Hematopoietic multipotent progenitor cell treated with erythropoietin and hydrocortisone succinate and interleukin-3 and kit ligand, for 17 days (in vitro differentiated cells): ENCODE measurements at places on chromosomes 4 and X.

DNA sequence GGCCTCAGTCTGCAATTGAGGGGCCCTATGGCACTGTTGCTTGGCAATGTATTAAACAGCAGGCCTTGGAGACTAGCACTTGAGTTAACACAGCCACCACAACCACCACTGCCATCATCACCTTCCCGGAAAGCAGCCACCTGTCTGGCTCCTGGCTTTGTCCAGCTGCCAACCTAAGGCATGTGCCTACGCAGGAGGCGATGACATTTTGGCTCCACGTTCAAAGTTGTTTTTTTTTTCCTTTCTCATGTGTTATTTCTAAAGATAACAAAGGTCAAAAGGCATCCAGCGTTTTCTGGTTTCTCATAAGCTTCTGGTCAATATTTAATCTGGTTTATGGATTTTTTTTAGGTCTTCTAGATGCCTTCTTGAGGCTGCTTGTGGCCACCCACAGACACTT lies 7.5 kb downstream of the CLDN2 start:
- no peak for DNase-seq

DNA sequence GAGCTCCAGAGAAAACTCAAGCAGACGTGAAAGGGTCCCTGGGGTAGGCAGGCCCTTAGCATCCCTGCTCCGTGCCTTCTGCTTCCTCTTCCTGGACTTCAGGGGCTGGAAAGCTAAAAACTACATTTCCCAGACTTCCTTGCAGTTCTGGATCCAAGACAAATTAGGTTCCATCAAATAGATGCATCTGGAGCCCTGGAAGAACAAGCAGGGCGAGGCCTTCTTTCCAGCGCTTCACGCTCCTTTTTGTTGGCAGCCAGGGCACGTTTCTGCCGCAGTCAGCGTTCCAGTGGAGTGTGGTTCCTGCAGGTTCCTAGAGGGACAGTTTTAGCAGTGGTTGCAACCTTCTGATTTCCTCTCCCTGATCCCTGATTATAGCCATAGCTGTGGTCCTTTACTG lies 53.6 kb upstream of the MSX1 start:
- DNase-seq: no peak

GRCh38 chrX:148806145-148806870 lies 305.9 kb downstream of the AFF2 start:
- no peak for DNase-seq

- no peak for DNase-seq
Measured at GRCh38 chr4:73028621-73029020, 40.9 kb downstream of the COX18 start.

DNA sequence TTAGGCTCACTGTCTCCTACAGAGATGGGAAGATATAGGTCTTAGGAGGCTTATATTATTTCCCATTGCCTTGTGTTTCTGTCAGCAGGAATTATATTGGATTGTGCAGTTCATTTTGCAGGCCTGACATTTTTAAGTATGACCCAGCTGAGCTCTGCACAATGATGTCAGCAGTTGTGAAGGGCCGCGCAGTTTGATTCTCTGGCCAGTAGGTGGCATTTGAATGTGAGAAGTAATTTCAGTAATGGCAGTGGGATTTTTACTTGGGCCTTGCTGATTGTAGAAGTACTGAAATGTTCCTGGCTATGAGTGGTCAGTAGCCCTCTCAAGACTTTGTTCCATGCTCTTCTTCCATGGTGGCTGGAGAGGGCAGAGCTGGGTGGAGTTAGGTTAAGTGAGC lies 247.2 kb upstream of the MTMR8 start:
- no peak for DNase-seq

- no peak for DNase-seq
Measured at GRCh38 chr4:15018361-15018760, 16.1 kb downstream of the CPEB2 start.

DNA sequence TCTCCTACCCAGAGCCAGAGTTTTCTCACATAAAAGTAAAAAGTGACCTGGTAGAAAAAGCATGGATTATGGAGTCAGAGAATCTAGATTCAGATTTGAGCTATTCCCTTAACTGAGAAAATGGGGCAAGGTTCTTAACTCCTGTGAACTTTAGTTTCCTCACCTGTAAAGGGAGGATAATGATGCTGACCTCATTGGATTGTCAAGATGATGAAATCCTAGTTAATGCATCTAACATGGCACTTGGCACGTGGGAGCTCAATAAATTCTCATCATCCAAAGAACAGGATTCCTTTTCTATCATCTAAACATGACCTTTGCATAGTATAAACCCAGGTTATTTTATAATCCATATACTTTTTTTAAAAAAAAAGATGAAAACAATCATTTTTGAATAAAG lies 18.6 kb downstream of the FHDC1 start:
- peak; percentile 42 for DNase-seq

- no peak for DNase-seq
Measured at GRCh38 chr4:184255361-184255760, 37.7 kb upstream of the ENPP6 start.

- no peak for DNase-seq
Measured at GRCh38 chr4:86452422-86452891, 92.6 kb upstream of the MAPK10 start.

DNA sequence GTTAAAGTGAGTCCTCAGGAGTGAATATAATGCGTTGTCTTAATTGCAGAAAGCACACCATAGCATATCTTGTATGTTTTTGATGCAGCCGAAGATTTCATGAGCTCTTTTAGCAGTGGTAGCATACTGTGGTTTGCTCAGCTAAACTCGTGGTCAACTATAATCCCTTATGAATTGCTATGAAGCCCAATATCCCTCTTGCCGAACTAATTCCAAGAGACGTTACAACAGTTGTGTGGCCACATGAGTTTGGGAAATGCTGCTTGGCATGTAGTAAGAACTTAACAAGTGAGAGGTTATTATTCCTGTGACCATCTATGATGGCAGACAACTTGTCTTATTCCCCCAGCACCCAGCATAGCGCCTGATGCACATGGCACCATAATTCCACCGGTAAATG lies 30.7 kb downstream of the SYAP1 start:
- no peak for DNase-seq

DNA sequence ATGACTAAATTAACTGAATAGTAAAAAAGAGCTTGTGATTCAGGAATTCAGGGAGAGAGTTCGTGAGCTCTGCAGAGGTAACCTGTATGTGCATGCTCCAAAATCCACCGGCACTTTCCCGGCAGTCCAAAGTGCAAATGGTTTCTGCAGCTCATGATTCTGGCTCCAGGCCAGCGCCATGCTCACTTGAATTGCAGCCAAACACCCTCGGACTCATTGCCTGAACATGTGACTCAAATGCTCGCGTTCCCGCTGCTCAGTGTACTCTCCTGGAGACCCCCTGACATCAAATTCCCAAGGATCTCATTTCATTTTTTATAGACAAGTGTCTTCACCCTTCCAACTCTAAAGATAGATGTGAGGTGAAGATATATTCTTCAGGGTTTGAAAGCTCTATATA lies 44.1 kb upstream of the SH3RF1 start:
- DNase-seq: no peak

DNA sequence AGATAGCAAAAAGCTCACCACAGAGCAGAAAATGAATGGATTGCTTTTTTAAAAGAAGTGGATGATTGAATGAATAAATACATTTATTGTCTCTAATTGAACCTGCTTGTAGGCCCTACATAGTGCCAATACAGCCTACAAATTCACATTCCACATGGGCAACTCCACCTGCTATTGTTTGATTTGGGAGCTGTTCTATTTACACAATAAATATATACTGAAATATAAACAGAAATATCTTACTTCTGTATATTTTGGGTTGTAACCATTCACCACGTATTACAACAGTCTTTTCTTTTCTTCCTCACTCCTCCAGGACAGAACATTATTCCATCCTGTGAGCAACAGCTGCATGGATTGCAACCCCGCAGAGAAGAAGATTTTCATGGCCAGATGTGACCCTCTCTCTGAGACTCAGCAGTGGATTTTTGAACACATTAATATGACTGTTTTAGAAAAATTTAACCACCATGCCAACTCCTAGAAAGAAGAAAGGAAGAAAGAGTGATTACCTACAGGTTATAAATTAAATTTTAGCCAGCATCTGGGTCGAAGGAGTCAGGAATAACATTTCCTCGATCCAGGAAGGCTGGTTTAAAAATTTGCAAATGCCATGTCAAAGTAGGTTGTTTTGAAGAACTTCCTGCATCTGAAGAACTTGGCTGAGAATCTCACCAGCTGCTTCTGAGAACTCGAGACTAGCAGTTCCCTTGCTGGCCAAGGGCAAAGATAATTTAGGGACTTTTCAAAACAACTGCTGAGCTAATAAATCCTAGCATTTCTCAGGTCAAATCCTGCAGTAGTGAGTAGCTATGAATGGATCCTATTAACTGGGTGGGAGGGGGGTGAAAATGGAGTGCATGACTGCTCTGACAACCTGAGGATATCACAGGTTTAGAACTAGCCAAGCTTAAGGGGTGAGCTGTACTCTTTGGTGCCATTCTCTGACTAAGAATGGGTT lies 128.7 kb upstream of the GALNT7 start:
- DNase-seq: no peak
